ENCODE measurements at places on chromosomes 12 and 14.

DNA sequence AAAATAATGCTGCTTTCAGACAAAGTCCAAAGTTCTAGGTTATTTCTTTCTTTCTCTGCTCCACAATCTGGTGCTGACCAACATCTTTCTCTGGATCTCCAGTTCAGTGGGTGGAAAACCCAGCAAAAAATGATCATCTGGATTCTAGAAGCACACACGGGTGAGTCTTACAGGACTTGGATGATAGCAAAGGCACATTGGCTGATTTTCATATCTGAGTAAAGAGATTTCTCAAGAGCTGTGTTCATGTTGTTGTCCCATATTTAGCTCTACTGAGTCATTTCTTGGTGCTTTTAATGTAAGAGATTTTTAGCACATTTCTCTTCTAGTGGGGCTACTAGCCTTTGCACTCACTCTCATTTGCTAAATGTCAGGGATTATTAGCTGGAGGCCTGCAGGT, 336.7 kb downstream of the GALC start:
- no peak for DNase-seq

- no peak for DNase-seq
These were observed 213.3 kb downstream of the BMP4 start for GRCh38 chr14:53743371-53743770.

DNA sequence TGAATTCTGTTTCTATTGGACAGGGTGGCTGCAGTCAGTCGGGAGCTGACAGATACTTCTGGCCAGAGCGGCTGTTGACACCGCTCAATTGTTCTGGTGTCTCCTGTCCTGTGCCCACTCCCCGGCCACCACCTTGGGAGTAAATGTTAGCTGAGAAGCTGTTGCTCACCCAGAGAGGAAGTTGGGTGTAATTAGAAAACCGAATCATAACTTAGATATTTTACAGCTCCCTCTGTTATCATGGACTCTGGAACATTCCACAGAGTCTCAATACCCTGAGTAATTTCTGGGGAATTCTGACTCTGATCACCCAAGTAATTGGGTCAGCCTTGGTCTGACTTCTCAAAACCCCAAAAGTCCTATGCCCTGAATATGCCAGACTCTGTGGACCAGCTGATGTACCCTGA, 58.3 kb upstream of the RFLNA start:
- DNase-seq: no peak

- no peak for DNase-seq
These were observed 21.4 kb downstream of the B4GALNT3 start for GRCh38 chr12:480831-481816.

- DNase-seq: no peak
These were observed 68.3 kb upstream of the TRHDE start for GRCh38 chr12:72203764-72204335.

DNA sequence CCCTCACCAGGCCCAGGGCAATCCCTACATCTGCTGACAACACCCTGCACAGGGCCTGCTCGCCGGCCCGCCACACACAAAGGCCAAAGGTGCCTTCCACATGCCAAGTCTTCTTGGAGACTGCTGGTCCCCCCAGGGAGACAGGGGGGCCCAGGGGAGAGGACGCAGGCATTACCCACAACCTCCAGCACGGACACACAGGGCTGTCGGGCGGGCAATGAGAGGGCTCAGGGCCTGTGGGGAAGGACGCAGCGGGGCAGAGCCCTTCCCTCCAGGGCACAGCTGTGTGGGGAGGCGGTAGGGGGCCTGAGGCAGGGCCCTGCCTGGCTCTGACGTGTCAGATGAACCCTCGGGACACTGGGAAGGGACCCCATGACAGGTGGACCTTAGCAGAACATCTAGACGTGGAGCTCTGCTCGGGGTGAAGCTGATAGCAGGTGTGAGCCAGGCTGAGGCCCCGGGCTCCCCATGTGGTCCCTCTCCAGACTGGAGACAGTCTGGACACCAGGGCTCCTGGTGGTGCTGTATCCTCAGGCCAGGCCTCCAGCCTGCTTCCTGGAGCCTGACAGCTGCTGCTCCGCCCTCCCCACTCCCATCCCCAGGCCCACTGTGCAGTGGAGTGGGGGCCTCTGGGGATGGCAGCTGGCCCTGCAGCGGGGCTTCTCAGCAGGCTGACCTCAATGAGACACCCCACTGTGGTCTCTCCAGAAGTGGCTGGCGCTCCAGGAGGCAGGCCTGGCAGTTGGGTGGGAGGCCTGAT, 31.6 kb upstream of the NUDT14 start:
- DNase-seq: no peak

- no peak for DNase-seq
These were observed 123.7 kb upstream of the NTF3 start for GRCh38 chr12:5308216-5308615.
